ENCODE measurements at places on chromosomes 2 and 18.

DNA sequence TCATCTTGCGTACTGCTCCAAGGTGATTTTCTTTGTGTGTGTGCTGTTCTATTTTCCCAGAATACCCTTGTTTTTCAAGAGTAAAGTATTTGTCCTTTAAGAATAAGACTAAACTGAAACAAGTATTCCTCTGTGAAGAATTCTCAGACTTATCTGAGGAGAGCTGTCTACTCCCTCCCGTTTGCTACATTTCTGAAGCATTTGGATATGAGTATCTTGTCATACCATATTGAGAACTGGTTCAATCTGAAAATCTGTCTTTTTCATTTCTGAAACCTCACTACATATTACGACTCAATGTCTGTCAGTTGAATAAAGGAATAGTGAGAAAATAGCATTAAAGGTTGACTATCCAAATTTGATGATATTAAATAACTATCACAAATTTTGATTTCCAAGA is 159.4 kb downstream of the PMAIP1 start:
- no peak for DNase-seq

GRCh38 chr2:72813841-72814240 is 12.0 kb downstream of the EXOC6B start:
- no peak for DNase-seq

DNA sequence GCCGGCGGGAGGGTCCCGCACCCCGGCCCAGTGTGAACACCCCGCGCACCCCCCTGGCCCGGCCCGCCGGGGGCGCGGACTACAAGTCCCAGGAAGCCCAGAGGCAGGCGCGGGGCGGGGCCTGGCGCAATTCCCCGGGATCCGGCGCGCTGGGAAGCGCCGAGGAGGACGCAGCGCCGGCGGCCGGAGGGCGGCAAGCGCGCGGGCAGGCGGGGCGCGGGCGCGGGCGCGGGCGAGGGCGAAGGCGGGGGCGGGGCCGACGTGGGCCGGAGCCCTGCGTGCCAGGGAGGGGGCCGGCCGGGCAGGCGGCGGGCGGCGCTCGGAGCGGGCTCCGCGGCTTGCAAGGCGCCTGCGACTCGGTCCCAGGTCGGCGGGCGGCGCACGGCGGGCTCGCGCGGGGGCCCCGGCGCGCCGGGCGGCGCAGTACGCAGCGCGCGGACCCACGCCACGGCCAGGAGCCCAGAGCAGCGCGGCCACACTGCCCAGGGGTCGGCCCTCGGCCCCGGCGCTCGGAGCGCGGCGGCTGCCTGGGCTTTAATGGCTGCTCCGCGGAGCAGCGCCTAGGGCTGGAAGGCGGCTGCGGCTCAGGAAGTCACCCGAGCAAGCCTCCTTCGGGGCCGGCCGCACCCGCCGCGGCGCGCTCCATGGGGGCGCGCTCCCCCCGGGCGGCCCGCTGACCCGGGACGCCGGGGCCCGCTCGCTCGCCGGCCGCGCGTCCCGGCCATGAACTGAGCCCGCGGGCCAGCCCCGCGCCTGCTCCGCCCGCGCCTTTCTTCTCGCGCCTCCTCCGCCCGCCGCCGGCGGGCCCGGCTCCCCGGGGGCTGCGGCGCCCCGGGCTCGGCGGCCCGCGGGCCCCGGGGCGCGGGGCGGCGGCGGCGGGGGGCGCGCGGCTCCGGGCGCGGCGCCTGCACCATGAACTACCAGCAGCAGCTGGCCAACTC is at the start of gene AGAP1:
Gene AGAP1 (plus strand): TSS at position 269 of the 941 bp plus-strand sequence.
- peak; percentile 95 for DNase-seq

GRCh38 chr2:59726228-59727120 is 827.0 kb downstream of the BCL11A start:
- no peak for DNase-seq

- DNase-seq, result no peak
Measured at GRCh38 chr2:30584116-30584515, 137.1 kb downstream of the LCLAT1 start.

DNA sequence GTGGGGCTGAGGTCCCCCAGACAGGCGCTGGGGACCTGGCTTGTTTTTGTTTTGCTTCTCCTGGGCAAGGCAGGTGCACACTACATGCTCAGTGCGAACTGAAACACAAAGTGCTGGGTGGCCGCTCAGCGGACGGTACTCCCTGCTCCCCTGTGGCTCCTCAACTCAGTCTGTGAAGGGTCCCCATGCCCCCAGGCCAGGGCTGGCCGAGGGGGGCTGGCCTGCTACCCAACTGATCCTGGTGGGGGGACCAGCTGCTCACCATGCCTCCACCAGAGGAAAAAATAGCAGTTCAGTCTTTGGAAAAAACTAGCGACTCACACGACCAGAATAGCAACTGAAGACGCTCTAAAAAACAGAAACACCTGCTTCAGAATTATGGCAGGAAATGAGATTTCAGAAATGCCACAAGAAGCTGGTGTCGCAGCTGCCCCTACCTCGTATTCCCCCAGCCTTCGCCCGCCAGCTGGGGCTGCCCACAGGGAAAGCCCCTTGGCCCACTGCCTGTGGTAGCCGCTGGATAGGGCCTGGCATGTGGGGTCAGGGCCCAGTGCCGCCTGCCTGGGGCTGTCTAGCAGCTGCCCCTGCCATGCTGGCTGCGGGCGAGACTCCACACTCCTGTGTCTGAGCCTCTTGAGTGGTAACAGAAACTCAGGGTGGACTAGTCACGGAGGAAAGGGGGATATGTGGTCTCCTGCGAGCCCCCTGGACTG is 43.7 kb downstream of the MEX3C start:
- DNase-seq, result peak; percentile 63

DNA sequence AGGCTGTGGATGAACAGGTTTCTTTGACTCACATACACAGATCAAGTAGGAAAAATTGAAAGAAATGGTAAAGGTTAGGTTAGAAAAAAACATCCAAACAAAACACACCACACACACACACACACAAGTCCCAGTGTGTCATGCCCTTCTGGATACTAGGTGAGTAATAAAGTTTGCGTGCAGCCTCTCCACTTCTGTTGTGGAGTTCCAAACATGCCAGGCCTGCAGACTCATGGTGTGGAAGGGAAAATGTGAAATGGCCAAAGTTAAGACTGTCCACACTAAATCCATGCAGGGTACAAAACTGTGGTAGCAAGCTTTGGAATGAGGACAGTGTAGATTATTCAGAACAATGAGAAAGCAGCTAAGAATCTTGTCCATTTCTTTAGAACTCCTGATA is 114.6 kb downstream of the IKZF2 start:
- no peak for DNase-seq

DNA sequence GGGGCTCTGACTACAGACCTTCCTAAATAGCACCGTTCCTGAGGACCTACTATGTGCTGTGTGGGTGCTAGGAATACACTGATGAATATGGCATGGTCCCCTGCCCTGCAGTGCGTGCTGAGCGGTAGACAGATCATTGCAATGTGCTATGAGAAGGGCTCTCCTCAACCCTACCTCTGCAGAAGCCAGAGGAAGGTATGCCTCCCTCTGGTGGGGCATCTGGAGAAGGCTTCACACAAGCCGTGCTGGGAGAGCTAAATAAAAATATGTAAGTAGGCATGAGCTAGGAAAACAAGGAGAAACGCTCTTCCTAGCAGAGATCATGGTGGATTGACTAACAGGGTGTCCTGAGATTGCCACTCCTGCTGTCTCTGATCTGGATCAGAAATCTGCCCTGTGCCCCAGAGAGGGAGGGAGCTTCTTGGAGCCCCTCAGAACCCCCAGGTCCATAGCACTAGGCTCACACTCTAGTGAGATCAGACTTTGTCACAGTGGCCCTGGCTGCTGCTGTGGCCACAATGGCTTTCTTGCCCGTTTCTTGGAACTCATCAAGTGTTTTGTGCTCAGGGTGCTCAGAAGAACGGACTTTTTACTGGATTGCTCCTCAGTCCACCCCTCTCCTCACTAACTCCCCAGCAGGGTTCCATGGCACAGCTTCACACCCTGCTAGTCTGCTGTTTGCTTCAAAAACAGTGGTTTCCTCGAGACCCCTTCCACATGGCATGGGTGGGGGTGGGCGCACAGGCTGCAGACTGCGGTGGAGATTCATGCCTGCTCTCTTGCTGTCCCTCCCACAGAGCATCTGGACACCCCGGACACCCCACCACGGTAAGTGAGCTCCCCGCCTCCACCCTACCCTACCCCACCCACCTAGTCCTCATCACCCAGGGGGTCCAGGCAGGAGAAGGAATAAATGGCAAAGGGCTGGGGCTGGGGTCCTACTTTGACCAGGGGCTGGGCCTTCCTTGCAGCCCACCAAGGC is 14.2 kb downstream of the SIGLEC15 start:
- no peak for DNase-seq

GRCh38 chr2:84776011-84776410 is 104.9 kb downstream of the TRABD2A start:
- no peak for DNase-seq

- no peak for DNase-seq
Measured at GRCh38 chr2:202495230-202495604, 119.1 kb downstream of the BMPR2 start.

- DNase-seq, result no peak
Measured at GRCh38 chr2:213162516-213163118, 11.2 kb upstream of the IKZF2 start.

- no peak for DNase-seq
Measured at GRCh38 chr2:127620866-127621265, 25.1 kb upstream of the GPR17 start.

DNA sequence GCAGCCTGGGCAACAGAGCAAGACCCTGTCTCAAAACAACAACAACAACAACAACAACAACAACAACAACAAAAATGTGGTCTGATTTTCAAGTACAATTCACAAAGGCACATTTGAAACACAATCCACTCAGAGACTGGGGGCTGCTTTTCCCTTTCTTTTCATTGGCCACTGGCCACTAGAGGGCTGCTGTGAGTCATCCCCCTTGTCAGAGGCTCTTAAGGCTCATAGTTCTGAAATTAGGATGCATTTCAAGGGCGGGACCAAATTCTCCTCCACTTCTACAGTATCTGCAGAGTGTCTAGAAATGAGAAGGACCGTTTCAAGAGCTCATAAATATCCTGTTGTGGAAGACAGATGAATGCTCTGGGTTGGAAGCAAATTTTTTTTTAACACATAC is 285.4 kb downstream of the NRXN1 start:
- DNase-seq, result no peak

- no peak for DNase-seq
Measured at GRCh38 chr2:178295906-178296305, 101.6 kb downstream of the OSBPL6 start.

DNA sequence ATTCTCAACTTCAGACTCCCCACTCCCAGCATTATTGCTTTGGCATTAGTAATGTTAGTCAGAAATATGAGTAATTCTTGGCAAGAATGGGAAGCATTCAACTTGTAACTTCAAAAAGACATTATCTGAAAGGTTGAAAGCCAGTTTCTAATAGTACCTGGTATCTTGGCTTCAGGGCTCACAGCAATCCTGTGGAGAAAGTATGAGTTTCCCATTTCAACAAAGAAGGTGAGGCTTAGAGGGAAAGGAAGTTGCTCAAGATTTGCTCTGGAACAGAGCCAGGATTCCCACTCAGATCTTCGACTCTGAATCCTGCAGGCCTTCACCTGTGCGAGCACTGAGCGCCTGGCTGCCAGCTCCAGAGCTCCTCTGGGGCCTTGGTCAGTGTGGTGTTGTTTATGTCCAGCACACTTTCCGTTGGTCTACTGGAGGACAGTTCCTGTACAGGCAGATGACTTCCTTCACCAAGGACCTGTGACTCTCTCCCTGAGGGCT is 136.1 kb downstream of the MCFD2 start:
- DNase-seq, result no peak
